A172 (cell line): ENCODE measurements at places on chromosomes 7 and 10.

DNA sequence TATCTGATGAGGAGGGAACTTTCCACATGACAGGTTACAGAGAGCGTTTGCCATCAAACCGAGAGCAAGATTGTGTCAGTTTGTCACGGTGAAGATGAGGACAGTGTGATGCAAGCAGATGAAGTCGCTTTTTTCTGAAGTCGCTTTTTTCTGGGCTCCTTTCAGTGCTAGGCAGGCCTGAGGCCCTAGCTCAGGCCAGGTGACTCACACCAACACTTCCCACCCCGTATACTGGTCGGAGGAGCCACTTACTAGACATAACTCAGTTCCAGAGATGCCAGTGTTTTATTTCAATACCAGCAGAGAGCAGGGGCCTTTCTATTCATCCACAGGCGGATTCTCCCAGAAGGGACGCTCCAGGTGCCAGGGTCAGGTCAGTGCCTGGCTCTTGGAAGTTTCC, 58.9 kb downstream of the SFMBT2 start:
- peak; percentile 19 for DNase-seq

- no peak for DNase-seq
Observed at GRCh38 chr10:106593876-106594275, 570.6 kb downstream of the SORCS1 start.

DNA sequence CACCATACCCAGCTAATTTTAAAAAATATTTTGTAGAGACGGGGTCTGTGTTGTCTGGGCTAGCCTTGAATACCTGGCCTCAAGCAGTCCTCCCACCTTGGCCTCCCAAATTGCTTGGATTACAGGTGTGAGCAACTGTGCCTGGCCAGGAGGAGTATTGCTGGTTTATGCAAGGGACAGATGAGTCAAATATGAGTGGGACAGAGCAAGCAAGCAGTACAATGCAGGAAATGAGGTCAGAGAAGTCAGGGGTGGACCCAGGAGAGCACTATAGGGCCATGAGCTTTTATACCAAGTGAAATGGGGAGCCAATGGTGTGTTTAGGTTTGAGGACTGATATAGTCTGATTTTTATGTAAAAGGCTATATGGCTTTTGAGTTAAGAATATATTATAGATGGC, 6.3 kb downstream of the TSPAN13 start:
- no peak for DNase-seq

- DNase-seq, result no peak
Observed at GRCh38 chr7:40244226-40244625, 109.4 kb downstream of the SUGCT start.

- DNase-seq, result no peak
Observed at GRCh38 chr10:1280466-1281404, 224.6 kb downstream of the WDR37 start.

DNA sequence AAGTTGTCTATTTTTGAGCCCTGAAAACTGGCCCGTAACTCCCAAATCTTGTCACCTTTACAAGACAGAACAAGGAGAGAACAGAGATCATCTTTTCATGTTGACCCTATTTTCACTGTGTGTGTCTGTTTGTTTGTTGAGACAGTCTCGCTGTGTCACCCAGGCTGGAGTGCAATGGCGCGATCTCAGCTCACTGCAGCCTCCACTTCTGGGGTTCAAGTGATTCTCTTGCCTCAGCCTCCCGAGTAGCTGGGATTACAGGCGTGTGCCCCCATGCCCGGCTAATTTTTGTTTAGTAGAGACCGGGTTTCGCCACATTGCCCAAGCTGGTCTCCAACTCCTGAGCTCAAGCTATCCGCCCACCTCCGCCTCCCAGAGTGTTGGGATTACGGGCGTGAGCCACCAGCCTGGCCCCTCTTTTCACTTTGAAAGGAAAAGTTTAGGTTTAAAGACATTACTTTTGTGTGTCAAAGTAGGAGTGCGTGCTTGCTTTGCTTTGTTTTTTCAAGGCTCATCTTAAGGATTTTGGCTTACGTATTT, 32.1 kb downstream of the FOXK1 start:
- DNase-seq, result no peak

DNA sequence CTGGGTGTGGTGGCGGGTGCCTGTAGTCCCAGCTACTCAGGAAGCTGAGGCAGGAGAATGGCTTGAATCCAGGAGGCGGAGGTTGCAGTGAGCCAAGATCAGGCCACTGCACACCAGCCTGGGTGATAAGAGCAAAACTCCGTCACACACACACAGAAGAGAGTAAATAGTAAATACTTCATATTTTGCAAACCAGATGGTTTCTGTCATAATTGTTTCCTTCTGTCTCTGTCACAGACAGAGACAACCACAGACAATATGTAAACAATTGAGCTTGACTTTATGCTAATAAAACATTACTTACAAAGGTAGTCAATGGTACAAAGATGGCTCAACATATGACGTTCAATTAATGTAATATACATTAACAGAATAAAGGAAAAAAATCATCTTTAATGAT, 83.7 kb downstream of the JMJD1C start:
- DNase-seq, result no peak

GRCh38 chr7:118476036-118476435, 251.5 kb downstream of the ANKRD7 start:
- DNase-seq, result no peak

GRCh38 chr7:102024005-102024768, 206.8 kb downstream of the CUX1 start:
- DNase-seq, result no peak
